ENCODE measurements at places on chromosomes 7 and 10.
A peak's percentile ranks its signal among the peaks of the same experiment; 100 is the strongest.

DNA sequence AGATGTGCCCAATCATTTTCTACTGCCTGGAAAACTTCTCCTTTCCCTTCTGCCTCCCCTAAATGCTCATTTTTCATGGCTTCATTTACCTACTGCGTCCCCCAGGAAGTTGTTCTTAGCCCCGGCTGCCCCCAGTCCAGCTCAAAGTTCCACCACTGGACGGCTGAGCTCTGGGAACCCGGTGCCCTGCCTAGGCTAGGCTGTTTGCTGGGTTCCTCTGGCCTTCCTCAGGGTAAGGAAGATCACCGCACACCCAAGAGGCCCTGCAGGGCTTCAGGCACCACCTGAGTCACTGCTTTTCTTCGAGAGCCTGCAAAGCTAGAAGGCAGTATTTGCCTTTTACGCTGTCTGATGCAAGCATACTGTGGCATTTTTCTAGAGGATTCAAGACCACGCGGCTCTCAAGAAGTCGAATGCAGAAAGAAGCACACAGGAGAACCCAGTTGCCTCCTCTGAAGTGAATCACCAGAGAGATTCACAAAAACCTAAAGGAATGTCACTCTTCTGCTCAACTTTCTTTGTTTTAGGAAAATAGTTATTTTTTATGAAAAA, 46.7 kb upstream of the ZMIZ1 start:
- peak; percentile 10 for DNase-seq

- DNase-seq: no peak
Observed at GRCh38 chr7:148478551-148478950, 112.0 kb upstream of the C7orf33 start.

DNA sequence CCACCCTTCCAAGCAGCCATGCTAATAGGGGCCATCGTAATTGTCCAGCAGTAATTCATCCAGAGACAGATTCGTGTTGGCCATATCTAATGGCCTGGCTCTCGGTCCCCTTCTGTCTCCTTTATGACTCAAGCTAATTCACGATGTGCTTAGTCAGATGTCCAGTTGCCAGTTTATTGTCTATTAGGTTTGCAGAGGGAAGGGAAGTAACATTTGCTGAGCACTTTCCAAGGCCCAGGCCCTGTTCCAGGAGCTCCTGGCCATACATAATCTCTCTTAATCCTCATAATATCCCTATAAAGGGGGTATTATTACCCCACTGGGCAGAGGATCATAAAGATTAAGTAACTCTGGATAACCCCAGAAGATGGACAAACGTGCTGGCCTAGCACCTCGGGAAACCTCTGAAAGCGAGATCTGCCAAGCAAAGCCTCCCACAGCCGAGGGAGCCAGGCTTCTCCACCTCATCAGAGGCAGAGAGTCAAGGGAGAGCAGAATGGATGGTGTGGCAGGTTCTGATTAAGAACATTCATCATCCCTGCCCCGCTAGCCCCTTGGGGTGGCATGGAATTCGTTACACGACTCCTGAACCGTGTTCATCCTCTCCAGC, 153.7 kb downstream of the PLXNA4 start:
- DNase-seq: no peak

GRCh38 chr10:45383682-45384330, 9.8 kb downstream of the ALOX5 start:
- DNase-seq: no peak

GRCh38 chr7:21198921-21199320, 229.0 kb upstream of the SP4 start:
- no peak for DNase-seq

DNA sequence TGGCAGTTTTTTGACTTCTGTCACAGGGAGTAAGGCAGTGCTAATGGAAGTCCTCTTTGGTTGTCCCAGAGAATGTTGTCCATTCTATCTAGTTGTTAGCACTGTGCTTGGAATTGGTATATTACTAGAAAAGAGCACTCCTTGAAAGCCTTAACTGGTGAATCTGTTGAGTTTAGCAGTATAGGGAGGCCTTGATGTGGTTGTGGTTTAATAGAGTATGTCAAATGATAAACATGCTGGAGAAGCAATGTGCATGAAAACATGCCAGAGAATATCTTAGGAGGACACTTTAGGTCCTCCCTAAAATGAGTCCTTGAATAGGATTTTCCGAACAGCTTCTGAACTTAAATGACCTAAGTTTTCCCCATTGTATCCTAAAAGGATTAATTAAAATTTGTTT, 98.6 kb downstream of the BTRC start:
- no peak for DNase-seq
